ENCODE measurements at places on chromosomes 5 and 9. TPM values are rescaled to one million over a fixed set of nuclear protein-coding genes. Genes with fewer than 3 reads are reported as not detected.

LHX3 gene
- not detected for polyA plus RNA-seq

KLF4 gene
- polyA plus RNA-seq: 6.0 TPM

BRIX1 gene
- polyA plus RNA-seq: 45.9 TPM

HAVCR2 gene
- 5.4 TPM for polyA plus RNA-seq

- DNase-seq: no peak
These were observed 58.5 kb upstream of the TSLP start for GRCh38 chr5:111013011-111013410.

- DNase-seq: no peak
These were observed 511.3 kb upstream of the PAPPA start for GRCh38 chr9:115642285-115642684.

DNA sequence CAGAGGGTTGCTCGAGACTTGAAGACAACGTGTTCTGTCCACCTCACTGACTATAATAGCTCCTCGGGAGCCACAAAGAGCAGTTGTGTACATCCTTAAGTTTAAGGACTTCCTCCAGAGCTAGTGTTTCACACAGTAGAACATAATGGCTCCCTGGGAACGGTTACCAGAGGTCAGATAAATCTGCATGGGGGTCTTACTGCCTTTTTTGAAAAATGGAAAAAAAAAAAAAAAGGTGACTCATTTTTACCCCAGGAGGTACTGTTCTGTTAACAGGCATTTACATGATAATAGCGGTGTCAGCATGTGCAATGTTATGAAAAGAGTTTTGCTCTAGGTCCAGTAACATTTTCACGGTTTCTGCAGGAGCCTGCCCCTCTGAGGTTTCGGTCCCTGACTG is 498.9 kb upstream of the WWC1 start:
- no peak for DNase-seq

GRCh38 chr5:2141254-2142000 is 258.7 kb upstream of the IRX4 start:
- no peak for DNase-seq

DNA sequence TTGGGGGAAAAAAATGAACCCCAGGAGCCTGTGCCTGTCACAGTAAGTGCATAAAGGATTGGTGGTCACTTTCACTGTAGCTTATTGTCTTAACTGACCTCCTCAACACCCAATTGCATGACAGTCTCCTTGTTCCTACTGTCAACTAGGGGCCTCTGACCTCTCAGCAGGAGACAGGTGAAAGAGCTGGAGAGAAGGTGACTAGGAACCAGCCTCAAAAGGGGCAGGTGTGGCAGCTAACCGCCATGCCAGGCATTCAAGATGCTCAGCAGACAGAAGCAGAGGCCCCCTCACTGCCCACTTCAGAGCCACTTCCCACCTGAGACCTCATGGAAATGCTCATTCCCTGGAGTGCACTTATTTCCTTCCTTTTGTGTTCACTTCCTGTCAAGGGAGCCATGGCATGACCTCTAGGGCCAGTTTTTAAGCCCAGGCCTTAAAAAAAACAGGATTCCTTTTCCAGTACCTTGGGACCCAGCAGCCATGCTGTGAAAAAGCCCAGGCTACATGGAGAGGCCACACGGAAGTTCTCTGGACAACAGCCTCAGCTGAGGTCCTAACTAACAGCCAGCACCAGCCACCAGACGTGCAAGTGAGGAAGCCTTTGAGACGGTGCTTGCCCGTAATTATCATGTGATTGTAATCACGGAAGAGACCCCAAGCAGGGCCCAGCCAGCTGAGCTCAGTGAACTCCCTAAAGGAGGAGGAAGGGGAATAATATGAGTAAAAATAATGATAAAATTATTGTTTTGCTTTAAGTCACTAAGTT is 74.9 kb downstream of the NSUN2 start:
- no peak for DNase-seq

GRCh38 chr9:87445646-87446045 is 52.0 kb upstream of the DAPK1 start:
- no peak for DNase-seq

DNA sequence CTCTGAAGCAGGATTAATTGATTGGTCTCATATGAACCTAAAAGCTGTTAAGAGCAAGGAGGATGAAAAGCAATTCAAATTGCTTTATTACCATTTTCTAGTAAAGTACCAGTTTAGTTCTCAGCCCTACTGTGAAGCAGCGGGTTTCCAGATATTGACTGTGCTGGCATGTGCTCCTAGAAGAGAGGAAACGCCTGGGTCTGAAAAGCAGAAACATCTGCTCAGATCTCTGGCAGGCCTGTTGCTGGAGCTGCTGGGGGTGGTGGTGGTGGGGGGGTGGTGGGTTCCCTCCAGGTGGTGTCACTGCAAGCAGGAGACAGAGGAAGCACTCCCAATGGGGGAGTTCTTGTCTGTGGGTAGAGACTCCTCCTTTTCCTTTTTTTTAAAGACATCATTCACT is 105.5 kb upstream of the ZNF462 start:
- no peak for DNase-seq

Measured in left renal pelvis (tissue), 4 donors.